ENCODE measurements at places on chromosomes 11 and 22.

DNA sequence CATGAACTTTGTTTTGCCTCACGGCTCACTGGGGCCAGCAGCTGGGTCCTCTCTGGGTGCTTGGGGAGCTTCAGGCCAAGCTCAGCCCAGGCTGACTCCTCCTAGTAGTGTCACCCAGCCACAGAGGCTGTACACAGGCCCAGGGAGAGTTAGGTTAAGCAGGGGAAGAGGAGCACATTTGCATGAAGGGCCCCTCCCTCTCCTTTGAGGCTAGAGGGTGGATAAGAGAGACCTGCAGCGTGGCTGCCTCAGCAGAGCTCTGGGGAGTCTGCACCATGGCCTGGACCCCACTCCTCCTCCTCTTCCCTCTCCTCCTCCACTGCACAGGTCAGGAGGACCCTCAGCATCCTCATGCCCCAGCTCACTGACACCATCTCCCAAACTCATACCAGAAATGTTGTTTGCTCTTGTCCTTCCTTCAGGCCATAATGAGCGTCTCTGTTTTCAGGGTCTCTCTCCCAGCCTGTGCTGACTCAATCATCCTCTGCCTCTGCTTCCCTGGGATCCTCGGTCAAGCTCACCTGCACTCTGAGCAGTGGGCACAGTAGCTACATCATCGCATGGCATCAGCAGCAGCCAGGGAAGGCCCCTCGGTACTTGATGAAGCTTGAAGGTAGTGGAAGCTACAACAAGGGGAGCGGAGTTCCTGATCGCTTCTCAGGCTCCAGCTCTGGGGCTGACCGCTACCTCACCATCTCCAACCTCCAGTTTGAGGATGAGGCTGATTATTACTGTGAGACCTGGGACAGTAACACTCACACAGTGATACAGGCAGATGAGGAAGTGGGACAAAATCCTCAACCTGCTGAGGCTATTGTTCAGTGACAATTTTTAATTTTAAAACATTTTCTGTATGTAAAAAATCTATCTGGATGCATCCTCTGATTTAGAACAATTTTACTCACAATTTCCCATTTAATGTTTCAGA, 82.4 kb upstream of the VPREB1 start:
- no peak for DNase-seq
- H3K27me3 ChIP-seq: peaks cover 6% of the 10 kb centered on the region
- H3K4me3 ChIP-seq: no peak overlapping the region
- H3K36me3 ChIP-seq: no peaks in the 10 kb centered on the region
- H3K27ac ChIP-seq: no peak overlapping the region

GRCh38 chr11:133793271-133794035, 51.9 kb downstream of the SPATA19 start:
- peaks cover 6% of the 10 kb centered on the region for H3K27me3 ChIP-seq
- no peaks in the 10 kb centered on the region for H3K36me3 ChIP-seq
- no peak for DNase-seq
- H3K27ac ChIP-seq: no peak overlapping the region
- no peak overlapping the region for H3K4me3 ChIP-seq

- H3K27ac ChIP-seq: no peak overlapping the region
- H3K27me3 ChIP-seq: no peaks in the 10 kb centered on the region
- H3K4me1 ChIP-seq: no peaks in the 10 kb centered on the region
- peak; percentile 59 for DNase-seq
Measured at GRCh38 chr11:12042215-12042676, 33.8 kb upstream of the DKK3 start.

GRCh38 chr22:24189249-24190158, 8.2 kb downstream of the SUSD2 start:
- H3K4me1 ChIP-seq: no peaks in the 10 kb centered on the region
- peak; percentile 43 for DNase-seq
- H3K36me3 ChIP-seq: no peaks in the 10 kb centered on the region
- no peaks in the 10 kb centered on the region for H3K27me3 ChIP-seq

Data from A673 (cell line).